ENCODE measurements at places on chromosomes 7 and 10.

DNA sequence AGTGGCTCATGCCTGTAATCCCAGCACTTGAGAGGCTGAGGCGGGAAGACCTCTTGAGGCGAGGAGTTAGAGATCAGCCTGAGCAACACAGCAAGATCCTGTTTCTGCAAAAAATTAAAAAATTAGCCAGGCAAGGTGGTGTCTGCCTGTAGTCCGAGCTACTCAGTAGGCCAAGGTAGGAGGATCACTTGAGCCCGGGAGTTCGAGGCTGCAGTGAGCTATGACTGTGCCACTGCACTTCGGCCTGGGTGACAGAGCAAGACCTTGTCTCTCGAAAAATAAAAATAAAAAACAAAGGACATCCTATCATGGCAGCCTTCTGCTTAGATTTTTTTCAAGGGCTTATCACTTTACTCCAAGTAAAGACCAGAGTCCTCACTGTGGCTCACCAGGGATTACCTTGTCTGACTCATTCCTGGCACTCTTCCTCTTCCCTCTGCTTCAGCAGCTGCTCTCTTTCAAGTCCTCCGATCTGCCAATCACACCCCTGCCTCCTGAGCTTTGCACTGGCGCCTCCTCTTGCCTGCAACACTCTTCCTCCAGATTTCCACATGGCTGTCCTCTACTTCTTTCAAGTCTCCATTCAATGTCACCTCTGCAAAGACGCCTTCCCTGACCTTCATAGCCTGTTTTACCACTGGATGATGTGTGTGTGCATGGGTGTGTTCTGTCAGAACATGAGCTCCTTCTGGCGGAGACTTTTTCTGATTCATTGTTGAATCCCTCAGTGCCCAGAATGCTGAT lies 7.7 kb downstream of the PRTFDC1 start:
- DNase-seq = no peak

GRCh38 chr10:22984066-22984465 lies 56.2 kb downstream of the ARMC3 start:
- DNase-seq = no peak

GRCh38 chr10:73871295-73872189 lies 2.8 kb downstream of the CAMK2G start:
- DNase-seq = no peak

- no peak for DNase-seq
Observed at GRCh38 chr7:106022193-106022821, 59.2 kb downstream of the CDHR3 start.

DNA sequence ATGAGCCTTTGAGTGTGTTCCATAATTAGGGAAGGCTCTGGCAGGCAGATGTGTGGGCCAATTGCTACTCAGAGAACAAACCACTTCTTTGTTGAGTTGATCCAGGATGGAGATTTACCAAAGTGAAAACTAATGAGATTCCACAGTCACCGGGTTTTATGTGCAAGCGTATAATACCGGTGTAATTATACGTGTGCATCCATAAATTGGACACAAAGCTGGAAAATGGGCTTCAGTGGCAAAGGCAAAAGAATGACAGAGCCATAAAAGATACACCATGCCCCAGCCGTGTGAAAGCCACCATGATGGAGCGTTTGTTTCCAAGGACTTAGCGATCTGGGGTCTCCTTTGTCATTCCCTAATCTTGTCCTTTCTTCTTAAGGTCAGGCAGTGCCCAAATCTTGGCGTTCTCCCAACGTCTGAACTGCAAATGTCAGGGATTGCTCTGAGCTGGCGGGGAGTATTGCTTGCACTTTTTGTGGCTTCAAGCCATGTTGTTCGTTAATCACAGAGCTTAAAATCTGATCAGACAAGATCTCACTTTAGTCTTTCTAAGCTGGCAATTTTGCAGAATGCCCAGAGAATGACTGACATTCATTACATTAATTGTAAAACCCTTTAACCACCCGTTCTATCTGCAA lies 70.1 kb downstream of the NPTX2 start:
- no peak for DNase-seq

DNA sequence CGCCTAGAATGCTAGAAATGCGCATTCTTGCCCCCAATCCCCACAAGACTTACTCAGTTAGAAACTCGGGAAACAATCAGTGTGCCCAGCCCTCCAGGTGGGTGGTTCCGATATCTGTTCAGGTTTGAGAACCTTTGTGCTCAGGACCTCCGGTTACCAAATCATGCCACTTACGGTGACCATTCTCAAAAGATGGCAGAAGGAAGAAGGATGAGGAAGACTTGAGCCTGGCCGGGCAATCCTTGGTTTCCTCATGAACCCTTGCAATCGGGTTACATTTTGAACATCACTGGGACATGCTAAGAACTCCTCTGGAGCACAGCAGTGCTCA lies 52.1 kb downstream of the RBM17 start:
- DNase-seq = no peak

DNA sequence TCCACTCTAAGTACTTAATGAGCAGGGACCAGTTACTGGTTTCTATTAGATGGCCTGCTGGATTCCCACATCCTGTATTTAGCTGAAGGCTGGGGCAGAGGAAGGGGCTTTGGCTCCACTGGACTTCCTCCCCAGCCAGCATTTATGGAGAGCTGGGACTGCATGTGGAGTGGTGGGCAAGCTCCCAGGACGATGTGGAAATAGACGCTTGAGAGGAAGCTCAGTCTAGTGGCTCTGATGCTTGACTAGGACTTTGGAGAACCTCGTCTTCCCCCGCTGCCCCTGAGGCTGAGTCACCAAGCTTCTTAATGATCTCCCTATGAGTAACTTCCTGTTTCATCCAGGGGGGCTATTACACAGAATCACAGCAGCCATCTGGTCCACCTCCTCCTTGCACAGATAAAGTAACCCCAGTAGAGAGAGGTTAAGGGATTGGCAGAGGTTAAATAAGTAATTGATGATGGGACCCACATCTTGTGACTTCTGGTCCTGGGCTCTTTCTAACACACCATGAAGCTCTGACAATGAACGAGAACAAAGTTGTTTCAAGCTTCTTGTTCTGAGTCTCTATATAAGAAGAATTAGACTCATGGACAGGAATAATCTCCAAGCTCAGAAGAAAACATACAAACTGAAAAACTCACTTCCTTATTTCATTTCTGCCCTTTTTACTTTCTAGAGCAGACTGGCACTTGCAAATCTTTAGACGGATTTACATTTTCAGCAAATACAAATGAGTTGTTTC lies 126.2 kb downstream of the PRPF18 start:
- DNase-seq = no peak

GRCh38 chr10:65796472-65796871 lies 1129.4 kb upstream of the LRRTM3 start:
- no peak for DNase-seq

DNA sequence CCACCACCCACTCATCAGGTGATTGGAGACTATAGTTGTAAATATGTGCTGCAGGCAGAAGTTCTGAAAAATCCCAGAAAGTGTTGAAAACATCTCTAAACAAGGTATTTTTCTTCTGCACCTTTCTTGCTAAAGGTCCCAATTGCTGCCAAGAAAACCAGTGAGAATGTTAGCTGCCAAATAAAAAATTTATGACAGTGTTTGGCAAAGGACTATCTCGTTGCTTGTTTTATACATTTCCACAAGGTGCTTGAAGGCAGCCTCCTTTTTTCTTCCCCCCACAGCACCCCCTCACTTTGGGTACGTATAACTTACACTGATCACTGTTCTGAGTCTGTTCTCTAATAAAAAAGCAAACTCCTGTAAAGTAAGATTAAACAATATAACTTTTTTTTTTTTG lies 158.6 kb upstream of the TCF7L2 start:
- no peak for DNase-seq

DNA sequence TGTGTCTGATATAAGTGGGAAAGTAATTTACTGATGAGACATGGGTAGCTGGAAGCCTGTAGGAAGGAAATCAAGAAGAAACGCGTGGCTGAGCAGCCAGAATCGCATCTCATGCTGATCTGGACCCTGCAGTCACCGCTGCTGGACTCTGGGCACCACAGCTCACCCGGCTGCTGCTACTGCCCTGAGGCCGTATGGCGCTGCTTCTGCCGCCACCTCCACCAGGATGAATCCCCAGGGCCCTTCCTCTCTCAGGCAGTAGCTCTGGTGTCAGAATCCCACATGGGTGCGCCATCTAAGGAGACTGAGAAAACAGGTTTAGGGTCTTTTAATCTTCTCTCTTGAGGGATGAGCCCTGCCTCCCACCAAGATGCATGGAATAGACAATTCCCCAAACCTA lies 70.3 kb upstream of the AGK start:
- no peak for DNase-seq

GRCh38 chr10:132627666-132628531 lies 90.3 kb downstream of the INPP5A start:
- DNase-seq = no peak

- DNase-seq = no peak
Observed at GRCh38 chr10:5045095-5045494, 41.4 kb upstream of the AKR1C2 start.

- no peak for DNase-seq
Observed at GRCh38 chr10:76902949-76903348, 734.7 kb downstream of the KCNMA1 start.

DNA sequence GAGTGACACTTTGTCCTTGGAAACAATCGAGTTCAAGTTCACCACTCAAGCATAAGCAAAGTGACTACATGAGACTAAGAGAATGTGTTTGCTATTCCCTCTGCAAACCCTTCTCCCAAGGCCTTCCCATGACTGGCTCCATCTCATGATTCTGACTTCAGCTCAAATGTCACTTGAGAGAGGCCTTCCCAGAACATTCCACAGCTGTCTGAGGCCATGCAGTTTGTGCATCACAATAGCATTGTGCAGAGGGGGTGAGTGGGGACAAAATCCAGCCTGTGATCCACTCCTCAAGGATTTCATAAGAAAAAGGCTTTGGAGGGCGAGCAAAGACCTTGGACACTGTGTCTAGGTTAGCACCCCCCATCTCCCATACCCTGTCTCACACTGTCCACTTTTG lies 6.9 kb upstream of the LRMDA start:
- DNase-seq = no peak

DNA sequence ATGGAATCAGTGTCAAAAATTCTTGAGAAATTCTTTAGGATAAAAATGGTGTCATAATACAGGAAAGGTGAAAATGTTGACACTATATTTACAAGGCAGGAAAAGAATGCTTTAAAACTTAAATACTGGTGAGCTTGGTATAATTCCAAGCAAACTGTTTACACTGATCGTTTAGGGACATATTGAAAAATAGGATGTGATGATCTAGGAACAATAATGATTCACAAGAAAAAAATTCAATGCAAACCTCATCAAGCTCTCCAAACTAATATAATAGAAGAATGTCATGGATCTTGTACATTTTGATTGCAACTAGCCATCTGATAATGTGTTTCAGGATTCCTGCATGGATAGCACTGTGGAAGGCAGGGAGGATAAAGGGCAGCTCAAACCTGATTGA lies 98.4 kb downstream of the CHRM2 start:
- no peak for DNase-seq

GRCh38 chr7:22140578-22140977 lies 194.9 kb upstream of the CDCA7L start:
- DNase-seq = no peak

GRCh38 chr10:23399701-23400144 lies 39.2 kb upstream of the OTUD1 start:
- DNase-seq = no peak

GRCh38 chr7:50863053-50863452 lies 80.4 kb upstream of the GRB10 start:
- no peak for DNase-seq

DNA sequence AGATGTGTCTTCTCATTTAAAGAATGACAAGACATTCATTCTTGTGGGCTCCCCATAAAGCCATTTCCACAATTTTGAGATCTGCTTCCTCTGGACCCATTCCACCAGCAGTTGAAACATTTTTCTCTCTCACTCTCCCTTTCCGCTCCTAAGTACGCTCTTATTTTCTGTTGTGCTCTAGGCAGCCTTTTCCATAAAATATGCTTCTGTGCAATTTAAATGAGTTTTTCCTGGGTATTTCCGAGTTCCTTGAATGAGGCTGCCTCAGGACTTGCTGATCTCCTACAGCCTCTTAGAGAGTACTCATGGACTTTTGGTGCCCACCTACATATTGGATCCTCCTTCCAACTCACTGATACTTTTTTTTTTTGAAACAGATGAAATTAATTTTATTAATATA lies 23.6 kb upstream of the AKR1D1 start:
- no peak for DNase-seq

GRCh38 chr7:79806161-79806734 lies 328.4 kb upstream of the GNAI1 start:
- no peak for DNase-seq

DNA sequence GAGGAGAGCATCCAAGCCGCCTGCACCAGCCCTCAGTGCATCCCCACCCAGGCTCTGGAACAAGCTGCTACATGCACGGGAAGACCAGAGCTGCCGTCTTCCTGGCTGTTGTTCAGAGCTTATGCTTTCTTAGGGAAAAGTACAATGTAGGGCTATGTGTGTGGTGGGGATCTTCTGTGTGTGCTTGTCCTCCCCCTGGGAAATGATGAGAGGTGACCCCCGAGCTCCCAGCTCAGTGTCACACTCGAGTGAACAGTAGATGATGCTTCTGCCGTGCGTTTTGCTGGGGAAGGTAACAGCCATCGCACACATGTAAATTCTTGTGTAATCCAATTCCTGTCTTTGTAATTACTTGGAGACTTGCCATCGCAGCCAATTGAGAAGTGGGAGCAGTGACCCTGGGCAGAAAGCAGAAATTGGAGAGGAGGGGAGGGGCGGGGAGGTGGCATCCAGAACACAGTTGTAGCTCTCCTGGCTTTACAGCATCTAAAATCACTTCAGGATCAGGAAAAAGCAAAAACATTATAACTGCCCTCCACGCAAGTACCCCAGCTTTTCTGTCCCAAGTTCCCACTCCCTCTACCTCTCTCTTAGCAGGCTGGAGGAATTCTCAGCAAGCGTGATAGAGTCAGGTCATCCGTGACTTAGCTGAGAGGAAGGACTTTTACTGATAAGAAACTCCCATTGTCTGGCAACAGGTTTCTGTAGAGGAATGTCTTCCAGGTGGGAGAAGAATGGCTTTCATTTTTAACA lies 149.6 kb downstream of the TCF7L2 start:
- DNase-seq = no peak

DNA sequence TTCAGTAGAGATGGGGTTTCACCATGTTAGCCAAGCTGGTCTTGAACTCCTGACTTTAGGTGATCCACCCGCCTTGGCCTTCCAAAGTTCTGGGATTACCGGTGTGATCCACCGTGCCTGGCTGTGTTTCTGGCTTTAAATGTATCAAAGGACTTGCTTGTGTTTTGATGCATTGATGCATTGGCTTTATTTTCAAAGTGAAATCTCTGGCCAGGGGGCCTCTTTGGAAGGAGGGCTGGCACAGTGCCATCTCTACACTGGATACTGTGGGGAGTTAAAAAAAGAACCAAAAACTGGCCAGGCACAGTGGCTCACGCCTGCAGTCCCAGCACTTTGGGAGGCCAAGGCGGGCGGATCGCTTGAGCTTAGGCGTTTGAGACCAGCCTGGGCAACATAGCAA lies 16.0 kb downstream of the MNX1 start:
- no peak for DNase-seq

Data from ovary (tissue), 10 donors.